ENCODE measurements at places on chromosomes 6 and 20.

DNA sequence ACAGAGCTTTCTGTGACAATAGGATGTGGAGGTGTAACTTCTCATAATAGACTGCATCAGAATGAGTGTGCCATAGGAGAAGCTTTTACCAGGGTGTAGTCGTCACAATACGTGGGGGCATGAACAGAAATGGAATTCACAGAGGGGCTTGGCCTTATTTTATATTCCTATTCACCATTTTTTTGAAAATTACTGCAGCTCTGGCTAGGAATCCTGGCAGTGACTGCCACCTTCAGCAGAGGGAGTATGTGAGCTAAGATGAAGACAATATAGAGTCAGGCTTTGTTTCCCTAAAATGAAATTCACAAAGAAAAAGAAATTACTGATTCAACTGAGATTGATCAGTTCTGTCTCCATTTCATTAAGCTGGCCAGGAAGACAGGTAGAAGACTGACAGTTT, 13.9 kb downstream of the TOMM6 start:
- DNase-seq, result no peak

DNA sequence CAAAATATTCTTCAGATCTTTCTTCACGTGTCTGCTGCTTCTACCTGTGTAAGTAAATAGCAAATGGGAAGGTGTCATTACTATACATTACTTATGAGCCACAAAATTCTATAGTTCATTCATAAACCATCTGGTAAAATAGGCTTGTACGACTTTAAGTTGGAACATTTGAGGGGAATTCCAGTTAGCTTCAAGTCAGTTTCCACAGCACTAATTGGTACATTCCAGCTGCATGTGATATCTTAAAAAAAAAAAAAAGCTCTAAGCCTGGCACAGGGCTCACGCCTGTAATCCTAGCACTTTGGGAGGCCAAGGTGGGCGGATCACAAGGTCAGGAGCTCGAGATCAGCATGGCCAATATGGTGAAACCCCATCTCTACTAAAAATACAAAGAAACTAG, 23.1 kb upstream of the TFAP2B start:
- DNase-seq, result no peak

DNA sequence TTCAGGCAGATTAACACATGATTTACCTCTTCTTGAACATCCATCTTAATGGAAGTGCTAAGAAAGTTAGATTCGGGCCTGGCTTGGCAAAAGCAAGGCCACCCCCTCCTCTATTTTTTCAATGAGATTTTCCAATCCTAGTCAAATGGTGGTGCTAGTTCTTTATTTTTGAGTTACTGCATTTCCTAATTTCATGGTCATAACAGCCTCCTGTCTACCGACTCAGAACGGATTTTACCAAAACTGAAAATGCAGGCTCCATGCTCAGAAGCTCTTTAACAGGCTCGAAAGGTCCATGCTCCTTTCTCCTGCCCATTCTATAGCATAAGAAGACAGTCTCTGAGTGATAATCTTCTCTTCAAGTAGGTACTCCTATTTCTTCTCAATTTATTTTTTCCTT, 117.2 kb upstream of the ESR1 start:
- no peak for DNase-seq

GRCh38 chr6:55047451-55048044, 126.8 kb upstream of the HCRTR2 start:
- no peak for DNase-seq

DNA sequence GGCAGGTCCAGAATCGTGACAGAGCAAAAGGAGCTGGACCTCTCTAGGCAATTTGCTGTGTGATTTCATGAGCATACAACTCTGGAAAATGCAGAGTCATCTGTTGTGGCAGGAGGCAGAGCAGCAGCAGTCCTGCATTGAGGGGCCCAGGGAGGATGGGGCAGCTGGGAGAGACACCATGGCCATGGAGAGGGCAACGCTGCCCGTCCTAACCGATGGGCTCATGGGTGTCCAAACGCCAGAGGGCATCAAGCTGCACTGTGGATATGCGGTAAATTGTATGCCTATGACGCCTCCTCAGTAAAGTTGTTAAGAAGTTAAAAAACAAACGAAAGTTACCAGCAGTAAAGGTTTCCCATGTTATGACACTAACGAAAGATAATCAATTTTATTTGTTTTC, 42.2 kb upstream of the DACT2 start:
- no peak for DNase-seq

DNA sequence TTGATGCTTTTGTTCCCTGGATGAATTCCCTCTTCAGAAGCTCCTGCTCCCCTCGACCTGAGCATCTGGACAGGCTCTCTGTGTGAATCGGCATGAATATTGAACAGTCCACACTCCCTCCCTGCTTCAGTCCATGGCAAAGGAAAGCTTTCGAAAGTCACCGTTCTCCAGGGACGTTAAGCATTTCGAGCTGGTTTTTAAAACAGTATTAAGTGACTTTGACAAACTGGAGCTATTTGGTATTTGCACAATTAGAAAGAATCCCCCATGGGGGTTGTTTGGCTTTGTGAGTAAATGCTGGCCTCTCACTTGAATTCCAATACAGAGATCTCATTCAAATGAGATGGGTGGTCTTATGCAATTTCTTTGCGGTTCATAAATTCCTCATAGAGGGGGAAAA, 85.3 kb upstream of the TIAM2 start:
- no peak for DNase-seq

DNA sequence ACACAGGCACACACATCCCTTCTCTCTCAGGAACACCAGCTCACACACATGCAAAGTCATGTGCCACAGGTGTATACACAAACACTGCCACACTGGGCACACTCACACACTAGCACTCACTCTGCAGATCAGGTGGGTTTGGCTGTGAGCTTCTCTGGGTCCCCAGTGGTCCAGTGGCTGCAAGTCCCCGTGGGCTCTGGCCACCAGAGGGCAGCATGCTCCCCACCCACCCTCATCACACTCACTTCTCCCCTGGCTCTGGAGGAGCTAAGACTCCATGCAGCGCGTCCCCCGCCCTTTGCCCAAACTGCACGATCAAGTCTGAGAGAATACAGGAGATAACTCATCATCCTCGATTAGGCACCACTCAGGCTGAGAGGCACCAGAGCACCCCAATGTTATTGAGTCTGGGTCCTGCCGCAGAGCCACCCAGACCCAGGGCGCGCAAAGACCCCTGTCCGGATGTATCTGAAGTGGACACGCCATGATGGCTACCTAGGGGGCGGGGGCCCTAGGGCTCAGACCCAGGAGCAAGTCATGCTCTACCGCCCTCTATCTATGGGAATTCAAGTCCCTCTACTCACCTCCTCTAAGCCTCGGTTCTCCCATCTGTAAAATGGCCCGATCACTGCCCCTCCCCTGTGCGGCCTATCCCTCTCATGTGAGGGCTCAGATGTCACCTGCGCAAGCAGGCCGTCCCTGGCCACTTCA, 90.5 kb downstream of the GRM4 start:
- DNase-seq, result peak; percentile 38

DNA sequence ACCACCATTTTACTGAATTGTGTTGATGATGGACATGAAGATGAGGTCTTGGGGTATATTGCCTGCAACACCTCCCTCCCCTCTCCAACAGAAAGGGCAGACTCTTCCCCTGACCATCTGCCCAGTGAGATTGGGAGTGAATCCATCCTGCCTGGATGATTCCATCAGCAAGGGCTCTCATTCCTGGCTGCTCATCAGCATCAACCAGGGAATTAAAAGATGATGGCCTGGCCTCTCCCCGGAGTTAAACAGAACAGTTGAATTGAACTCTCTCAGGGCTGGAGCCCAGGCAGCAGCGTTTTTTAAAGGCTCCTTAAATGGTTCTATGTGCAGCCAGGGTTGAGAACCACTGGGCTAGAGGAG, 14.6 kb upstream of the MRPS18A start:
- DNase-seq, result no peak

- no peak for DNase-seq
Measured at GRCh38 chr6:4352731-4353130, 217.4 kb upstream of the ECI2 start.

GRCh38 chr20:33653218-33653899, 8.8 kb upstream of the C20orf144 start:
- DNase-seq, result no peak

GRCh38 chr6:13098793-13099570, 229.4 kb downstream of the TBC1D7 start:
- DNase-seq, result no peak

GRCh38 chr6:82178077-82178758, 69.3 kb downstream of the IBTK start:
- no peak for DNase-seq

- DNase-seq, result no peak
Measured at GRCh38 chr20:53917145-53918019, 153.0 kb downstream of the BCAS1 start.

DNA sequence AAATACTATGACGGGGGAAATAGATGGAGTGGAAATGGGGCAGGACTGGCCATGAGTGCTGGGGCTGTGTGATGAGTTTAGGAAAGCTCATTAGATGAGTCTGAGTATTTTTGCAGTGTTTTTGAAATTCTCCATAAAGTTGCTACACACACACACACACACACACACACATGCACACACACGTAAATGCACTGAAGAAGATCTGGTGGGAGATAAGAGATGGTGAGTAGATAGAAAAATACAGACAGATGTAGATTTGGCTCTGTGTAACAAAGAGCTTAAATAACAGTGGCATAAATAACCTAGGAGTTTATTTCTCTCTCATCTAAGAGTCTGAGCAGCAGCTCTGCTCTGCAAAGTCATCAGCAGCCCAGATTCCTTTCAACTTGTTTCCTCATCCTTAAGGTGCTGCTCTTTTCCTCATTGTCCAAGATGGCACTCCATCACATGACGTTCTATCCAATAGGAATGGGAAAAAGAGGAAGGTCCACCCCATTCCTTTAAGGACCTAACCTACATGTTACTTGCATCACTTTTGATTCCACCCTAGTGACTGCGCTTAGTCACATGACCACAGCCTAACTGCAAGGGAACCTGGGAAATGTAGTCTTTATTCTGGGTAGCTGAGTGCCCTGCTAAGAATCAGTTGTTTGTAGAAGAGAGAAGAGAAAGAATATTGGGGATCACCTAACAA, 76.4 kb downstream of the EYA2 start:
- no peak for DNase-seq

DNA sequence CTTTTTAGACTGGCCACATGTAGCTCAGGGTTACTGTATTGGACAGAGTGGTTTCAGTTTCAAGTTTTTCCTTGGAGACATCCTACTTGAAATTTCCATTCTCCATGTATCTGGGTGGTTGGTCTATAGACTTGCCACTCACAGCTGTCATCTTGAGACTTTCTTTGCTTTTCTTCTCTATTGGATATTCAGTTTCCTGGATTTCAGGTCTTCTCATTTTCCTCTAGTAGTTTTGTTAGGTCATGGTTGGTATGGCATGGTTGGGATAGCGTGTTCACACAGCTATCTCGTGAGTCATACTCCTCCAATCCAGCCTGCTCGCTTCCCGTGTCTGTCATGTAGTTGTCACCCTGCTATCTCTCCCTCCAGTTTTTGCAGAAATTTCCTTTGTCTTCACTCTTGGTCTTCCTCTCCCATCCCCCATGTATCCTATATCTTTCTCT, 48.3 kb downstream of the PTPN1 start:
- no peak for DNase-seq

DNA sequence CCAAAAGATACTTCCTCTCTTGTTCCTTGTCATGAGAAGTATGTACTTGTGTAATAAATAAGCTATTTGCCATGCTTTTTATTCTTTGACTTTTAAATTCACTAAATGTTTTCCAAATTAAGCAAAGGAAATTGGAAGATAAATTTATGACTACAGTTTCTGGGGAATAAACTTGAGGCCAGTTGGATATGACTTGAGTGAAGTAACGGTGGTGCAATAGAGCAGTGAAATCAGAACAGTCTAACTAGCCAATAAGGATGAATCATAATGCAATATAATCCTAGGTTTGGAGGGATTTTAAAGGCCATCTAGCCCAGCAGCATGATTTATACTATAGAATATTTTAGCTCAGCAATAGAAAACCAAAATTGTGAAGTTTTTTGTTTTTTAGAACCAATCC, 183.8 kb upstream of the TCF21 start:
- no peak for DNase-seq
